ENCODE measurements at places on chromosomes 7 and 10.
A peak's percentile ranks its signal among the peaks of the same experiment; 100 is the strongest.

DNA sequence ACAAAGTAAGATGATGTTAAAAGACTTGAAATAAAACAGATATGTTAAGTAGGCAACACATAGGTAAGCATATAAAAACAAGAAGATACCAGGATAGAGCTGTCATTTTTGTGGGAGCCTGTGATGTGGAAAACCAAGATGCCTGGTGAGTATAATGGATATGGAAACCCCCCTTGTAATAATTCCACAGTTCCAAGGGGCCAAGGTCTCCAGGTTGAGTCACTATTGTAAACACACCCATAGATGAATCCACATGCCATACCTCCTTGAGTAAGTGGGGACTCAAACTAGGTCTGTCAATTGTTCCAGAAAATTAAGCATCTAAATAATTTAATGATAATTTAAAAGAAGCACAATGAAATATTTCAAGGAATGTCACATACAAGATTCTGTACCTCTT is 15.9 kb downstream of the CAV1 start:
- DNase-seq = peak; percentile 55

GRCh38 chr10:133140417-133141143 is 19.4 kb upstream of the KNDC1 start:
- DNase-seq = no peak

GRCh38 chr10:69065406-69066361 is 22.2 kb upstream of the SRGN start:
- DNase-seq = peak; percentile 40

DNA sequence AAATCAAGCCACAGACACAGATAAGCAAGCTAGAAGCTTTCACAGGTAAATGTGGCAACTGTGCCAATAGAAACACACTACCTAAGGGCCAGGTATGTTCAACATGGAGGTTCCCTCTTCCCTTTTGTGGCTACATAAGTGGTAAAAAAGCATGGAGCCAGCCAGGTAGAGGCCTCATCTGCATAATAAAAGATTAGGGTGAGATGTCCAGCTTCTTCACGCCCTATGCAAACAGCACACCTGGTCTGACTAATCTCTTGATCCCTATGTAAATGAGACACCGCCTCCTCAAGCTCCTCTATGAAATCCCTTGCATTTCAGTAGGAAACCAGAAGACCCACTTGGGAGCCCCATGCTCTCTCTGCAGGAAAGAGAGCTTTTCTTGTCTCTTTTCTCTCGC is 282.2 kb downstream of the NEBL start:
- DNase-seq = no peak

GRCh38 chr10:90227217-90227656 is 525.8 kb downstream of the KIF20B start:
- peak; percentile 49 for DNase-seq

DNA sequence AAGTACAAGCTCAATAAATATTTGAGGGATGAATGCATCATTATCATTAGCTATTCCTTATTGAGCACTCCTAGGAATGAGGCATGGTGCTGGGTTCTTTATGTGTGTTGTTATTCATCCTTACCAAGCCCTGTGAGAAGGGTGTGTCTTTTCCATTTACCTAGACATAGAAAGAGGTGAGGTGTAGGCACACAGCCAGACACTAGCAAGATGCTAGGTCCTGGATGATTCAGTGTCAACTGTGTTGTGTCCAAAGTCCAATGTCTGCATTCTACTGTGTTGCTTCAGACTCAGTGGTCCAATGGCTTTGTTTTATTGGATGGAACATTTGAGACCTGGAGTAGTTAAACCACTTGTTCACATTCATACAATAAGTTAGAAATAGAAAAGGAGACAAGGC is 605.5 kb downstream of the LRMDA start:
- no peak for DNase-seq

DNA sequence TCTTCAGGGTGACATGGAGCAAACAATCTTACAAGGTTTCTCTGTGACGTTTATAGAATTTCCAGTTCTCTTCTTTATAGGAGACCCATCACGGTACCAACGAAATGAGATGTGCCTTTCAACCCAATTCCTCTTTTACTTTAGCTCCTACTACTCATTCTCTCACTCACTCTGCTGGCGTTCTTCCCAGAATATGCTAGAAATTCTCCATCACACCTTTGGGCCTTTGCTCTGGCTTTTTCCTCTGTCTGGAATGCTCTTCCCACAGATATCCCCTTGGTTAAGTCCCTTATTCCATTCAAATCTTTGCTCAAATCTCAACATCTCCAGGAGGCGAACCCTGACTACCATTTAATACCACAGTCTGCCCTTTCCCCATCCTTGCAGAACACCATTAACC is 39.0 kb downstream of the SEMA3C start:
- DNase-seq = no peak

- no peak for DNase-seq
Observed at GRCh38 chr10:72105710-72106109, 17.4 kb upstream of the SPOCK2 start.

DNA sequence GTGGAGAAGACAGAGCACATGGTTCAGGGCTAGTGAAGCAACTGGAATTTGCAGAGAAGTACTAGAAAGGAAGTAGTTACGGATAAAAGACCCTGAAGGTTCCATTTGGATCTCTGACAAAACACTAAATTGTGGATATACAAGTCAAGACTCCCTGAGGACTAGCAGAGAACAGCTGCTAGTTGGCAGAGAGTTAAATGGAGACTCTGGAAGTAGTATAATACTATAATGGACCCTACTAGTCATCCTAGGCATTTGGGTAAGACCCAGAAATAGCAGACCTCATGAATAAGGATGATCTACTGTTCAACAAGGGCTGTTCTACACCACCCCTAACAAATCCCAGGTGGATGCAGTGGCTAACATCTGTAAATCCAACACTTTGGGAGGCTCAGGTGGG is 19.1 kb downstream of the MCMBP start:
- DNase-seq = no peak

DNA sequence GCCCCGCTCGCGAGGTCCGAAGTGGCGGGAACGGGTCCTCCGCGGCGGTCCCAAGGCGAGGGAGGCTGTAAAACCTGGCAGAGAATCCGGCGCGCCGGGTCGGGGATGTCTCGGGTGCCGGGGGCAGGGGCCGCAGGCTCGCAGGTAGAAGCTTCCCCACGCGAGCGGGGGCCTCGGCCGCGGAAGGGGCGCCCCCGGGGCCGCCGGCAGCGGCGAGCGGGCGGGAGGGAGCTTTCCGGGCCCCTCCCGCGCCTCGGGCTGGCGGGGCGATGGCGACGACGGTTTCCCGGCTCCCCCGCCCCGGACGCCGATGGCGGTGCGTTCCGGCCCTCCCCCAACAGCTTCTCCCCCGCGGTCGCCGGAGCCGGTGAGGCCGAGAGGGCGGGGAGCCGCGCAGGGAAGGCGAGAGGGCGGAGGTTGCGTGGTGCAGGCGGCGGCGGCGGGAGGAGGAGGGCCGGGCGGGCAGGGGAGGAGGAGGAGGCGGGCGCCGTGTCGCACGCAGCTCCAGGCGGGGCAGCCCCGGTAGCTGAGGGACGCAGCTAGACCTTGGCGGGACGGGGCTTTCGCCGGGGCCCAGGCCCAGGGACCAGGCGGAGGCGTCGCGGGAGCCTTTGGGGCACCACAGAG is at the start of gene CUL1:
CUL1 (plus strand) TSS at position 507 of the 627 bp plus-strand sequence. CDS start 31,220 bp downstream, outside the sequence.
- DNase-seq = peak; percentile 39

DNA sequence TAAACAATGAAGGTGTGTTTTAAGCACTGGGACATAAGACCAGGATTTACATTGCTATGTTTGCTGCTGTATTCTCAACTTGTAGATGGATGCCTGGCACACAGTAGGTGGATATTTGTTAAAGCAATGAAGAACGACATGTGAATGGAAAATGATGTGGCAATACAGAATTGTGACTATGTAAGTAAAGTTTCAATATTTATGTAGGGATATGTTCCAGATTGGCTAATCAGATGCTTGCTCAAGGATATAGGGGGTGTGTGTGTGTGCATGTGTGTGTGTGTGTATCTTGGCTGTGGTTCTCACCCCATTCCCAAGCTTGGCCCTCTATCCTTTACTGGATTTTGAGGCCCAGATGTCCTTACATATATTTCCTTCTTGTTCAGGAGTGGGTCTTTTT is 42.7 kb upstream of the LAMB1 start:
- no peak for DNase-seq

DNA sequence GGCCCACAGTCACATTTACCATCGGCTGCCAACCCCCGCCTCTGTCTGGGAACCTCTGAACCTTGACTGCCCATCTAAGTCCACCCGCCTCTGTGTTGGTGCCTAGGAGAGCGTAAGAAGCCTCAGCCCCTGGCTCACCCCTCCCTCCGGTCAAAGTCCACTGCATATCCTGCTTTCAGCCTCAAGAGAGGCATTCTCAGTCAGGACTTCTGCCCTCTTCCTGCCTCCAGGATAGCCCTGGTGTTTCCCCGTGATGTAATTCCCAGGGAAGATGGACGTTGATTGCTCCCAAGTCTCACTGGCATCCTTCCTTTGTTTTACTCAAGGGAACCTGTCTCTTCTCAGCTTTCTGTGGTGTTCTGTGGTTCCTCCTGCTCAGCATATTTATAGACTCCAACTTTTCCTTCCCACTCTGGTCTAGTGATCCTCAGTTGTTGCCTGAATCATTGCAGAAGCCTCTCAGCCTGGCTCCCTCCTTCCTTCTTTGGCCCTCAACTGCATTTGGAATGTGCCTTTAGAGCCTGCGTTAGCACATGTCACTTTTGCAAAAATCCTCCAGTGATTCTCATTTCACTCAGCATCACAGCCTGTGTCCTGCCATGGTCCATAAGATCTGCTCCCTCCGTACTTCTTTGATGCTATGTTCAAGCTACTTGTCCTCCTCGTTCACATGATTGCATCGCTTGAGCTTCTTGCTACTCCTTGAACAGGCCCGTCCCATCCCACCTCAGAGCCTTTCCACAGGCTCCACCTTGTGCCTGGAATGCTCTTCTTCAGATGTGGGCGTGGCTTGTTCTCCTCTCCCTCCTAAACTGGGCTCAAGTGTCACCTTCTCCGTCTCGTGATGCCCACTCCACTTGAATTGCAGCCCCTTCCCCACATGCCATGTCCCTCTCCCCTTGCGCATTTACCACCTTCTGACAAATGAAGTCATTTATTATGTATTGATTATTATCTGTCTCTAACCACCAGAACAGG is 124.2 kb downstream of the PLPP4 start:
- DNase-seq = peak; percentile 62

DNA sequence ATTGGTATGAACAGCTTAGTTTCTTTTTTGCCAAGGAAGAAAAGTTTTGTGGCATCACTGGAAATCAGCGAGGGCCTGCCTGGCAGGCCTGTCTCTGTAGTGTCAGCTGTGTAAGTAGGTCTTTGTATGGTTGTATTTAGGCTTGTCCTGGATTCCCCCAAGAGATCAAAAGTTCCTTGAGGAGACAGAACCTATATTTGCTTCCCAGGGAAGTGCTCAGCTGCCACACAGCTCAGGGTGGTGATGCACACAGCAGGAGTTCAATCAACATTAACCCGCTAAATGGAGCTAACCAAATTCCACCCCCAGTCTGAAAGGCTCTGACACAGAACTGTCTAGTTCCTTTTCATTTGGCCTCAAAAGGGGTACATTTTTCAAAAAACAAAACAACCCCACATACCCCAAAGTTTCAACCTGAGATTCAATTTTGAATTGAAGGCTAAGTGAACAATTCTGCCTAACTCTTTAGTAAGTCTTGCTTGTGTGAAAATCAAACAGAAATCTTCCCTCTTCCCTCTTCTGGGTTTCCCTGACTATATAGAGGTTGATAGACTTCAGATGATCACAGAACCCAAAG is 124.4 kb downstream of the CLEC2L start:
- DNase-seq = no peak

- DNase-seq = no peak
Observed at GRCh38 chr10:49478819-49479218, 60.1 kb downstream of the ERCC6 start.

DNA sequence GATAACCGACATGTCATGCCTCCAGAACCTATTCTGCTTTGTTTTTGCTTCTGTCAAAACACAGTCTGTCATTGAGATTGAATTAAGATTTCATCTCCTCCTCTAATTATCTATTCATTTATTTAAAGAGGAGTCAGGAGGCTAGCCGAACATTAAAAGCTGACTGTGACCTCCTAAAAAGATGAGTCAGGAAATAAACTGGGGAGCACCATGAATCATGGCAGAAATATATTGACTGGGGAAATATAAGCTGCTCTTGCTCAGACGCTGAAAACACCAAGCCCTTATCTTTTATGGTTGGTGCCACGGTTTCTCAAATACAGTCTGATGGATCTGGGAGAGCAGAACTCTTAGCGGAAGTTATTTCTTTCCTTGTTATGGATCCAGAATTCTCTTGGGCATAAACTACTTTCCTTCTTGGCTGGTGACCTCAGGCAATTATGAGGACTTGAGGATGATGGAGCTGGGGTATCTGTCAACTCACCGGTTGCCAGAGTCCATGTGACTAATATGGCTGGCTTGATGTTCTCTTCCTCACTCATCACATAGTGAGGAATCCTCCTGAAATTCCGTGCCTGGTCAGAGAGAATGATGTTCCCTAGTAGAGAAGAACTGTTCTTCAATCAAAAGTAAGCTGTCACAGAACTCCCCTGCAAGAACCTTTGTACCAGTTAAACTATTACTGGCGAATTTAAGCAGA is 307.6 kb upstream of the PHYHIPL start:
- no peak for DNase-seq

GRCh38 chr10:108303149-108303548 is 1138.6 kb upstream of the SORCS1 start:
- no peak for DNase-seq

DNA sequence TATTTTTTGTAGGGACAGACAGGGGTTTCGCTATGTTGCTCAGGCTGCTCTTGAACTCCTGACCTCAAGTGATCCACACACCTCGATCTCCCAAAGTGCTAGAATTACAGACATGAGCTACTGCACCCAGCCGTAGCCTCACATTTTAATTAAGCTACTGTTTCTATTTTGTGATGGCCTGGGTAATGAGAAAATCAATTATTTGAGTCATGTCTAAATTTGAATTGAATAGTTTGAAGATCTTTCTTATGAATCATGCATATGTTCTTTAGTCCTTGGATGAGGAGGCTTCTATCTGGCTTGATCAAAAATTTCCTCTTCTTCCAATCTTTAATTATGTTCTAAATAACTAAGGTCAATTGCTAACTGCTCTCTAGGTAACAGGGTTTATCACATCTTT is 175.0 kb downstream of the REEP3 start:
- no peak for DNase-seq

DNA sequence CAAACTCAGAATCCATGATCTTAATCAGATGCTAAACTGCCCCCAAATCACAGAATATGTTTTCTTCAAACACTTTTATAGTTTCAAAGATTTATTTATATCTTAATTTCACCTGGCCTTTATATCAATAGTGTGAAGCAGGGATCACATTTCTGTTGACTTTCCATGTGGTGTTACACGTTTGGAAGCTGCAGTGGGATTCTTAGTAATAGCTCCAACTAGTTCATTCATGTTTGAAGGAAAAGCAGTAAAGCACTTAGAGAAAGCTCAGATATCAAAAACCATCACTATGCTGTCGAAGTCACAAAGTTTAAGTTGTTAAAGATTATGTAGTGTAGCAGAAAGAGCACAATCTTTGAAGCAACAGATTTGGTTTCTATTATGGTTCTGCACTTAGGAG is 16.8 kb downstream of the ENO4 start:
- DNase-seq = no peak

GRCh38 chr7:16550671-16551070 is 24.0 kb downstream of the LRRC72 start:
- DNase-seq = no peak

GRCh38 chr7:80078159-80078731 is 56.4 kb upstream of the GNAI1 start:
- DNase-seq = peak; percentile 5
